ENCODE measurements at places on chromosomes 11 and 22.

DNA sequence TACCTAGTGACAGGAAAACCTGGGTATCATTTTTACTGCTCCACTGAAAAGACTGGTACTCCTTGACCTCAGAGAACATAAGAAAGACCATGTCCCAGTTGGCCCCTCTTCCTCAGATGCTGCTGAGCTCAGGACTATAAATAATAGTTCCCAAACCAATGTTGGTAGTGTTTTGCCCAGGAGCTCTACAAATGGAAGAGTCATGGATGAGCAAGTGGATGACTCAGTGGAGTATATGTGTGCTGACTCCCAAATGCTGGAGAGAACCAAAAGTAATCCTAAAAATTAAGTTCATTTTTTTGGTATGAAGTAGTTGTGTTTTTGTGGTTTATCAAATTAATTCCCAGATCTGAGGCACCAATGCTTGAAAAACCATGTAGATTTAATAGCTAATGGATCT lies 482.0 kb downstream of the KCNA4 start:
- no peak for DNase-seq

DNA sequence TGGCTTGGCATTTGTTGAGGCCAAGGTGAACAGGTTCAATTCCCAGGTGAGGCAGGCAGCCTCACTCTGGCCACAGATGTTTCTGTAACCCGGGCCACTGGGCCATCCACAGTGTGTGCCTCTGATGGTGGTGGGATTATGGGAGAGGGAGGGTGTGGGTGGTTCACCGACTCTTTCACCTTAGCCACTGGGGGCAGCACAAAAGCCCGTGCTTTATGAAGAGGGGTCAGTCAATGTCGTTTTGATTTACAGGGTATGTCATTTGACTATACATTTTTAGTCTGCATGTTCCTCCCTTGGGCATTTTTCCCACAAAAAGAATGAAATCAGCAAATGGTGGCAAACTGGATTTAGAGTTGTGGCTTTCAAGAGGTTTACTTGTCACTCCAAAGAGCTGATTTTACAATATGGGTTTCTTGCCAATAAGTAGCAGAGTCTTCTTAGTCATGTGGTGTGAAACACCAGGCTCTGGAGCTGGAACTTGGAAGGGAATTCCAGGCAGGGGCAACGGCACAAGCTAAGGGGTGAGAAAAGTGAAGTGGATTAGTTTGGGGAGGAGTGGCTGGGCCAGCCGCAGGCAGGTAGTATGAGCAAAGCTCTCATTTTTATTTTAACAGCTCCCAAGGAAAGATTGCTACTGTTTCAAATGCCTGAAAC lies 217.8 kb upstream of the ZBED5 start:
- no peak for DNase-seq

DNA sequence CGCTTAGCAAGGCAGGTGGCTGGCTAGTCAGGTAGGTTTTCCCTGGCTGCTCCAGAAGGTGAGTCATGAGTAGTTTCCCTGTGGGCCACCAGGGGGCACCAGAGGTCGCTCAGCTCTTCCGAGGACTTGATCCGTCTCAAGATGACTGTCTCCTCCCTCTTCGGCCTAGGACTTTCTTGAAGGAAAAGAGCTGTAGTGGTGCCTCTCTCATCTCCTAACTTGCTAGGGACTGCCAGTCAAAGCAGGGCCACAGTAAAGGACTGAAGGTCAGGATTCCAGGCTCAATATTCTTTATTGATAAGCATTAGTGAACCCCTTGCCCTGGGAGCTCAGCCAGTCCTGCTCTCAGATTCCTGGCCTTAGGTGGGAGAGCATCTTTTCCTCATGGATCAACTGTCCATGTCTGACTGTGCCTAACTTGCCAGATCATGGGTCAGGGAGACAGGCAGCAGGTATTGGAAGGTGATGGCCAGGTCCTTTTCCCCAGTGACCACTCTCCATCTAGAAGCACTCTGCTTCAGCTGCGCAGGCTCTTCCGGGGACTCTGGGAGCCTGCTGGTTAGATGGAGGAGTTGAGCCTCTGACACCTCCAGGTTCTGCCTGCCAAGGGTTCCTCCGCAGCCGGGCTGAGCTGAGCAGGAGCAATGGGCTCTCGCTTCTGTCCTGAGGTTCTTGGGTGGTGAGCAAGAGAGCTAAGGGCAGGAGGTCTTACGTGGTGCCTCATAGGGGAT lies 1.9 kb downstream of the POLD4 start:
- DNase-seq, result peak; percentile 12

DNA sequence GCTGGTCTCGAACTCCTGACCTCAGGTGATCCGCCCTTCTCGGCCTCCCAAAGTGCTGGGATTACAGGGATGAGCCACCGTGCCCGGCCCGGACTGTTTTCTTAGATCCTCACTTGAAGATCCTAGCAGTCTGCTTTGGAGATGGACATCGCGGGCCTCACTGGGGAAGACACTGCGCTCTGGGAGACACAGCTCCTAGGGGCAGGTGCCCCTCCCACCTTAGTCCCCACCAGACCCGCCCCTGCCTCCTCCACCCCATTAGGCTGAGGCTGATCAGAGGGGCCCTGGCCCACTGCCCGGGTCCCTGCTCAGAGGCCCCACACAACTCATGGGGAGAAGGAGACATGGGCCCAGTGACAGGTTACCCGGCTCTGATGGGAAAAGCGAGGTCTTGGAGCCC lies 11.3 kb upstream of the LTO1 start:
- DNase-seq, result no peak

- no peak for DNase-seq
These were observed 37.0 kb downstream of the TRIOBP start for GRCh38 chr22:37733625-37734401.

GRCh38 chr11:8262552-8263108 lies 1.0 kb downstream of the LMO1 start:
- DNase-seq, result peak; percentile 27

DNA sequence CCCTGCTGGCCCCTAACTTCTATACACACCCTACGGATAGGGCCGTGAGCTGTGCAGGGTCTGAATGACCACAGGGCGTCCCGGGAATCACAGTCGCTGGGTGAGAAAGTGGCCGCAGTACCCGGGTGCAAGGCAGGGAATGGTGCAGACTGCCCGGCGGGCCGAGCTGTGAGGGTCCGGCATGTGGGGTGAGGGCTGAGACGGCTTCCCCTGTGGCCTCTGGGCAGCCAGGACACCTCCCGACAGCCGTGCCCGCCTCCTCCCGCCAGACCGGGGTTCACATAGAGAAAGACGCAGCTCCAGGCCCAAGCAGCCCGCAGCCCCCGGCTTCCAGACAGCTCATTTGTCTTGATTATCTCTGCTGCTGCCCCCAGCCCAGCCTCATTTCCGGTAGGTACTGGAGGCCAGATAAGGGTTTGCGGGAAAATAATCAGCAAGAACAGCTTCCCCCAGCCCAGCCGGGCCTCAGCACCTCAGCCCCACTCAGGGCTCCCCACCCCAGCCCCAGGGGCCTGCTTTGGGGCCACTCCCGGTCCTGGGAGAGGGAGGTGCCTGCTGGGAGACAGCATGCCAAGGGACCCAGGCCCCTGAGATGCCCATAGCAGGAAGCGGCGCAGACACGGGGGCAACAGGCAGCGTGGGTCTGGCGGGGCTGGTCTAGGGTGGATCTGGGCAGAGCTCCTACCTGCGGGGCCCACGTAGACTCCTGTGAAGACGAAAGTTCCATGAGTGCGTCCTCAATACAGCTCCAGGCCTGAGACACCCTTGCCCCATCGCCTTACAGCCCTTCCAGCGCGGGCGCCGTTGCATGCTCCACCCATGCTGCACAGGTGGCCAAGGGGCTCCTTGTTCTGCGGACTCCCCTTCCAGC lies 123.1 kb downstream of the BRD1 start:
- no peak for DNase-seq

DNA sequence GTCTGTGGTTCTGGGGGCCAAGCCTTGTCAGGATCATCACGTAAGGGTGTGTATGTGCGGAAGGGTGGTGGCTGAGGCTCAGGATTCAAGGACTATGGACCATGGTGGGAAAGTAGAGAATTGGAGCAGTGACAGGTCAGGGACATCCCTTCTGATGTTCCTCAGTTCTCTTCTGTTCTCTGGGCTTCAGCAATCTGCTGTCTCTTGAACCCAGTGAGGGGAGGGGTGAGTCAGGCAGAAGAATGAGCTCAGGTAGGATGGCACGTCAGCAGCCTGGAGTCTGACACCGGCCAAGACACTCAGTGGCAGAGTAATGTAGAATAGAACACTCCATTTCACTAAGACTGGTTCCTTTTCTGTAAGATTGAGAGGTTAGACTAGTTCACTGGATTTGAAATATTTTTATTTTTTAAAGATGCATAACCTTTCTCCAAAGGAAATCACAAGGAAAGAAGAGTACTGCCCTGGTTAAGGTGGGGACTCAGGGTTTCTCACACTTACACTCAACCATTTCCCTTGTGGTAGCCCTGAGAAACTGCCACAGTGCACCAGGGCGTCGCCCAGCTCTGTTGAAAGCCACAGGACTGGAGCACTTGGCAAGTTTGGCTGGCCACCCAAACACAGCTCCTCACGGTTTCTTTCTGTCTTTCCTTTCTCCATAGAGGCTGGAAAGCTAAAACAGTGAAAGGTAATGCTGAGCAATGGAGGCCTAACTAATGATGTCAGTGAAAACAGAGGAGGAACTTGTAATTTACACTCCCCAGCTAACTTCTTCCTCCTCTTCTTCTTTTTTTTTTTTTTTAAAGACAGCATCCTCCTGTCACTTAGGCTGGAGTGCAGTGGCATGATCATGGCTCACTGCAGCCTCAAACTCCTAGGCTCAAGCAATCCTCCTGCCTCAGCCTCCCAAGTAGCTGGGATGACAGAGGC lies 23.1 kb upstream of the MICAL2 start:
- no peak for DNase-seq

- DNase-seq, result no peak
These were observed 81.5 kb upstream of the MYOD1 start for GRCh38 chr11:17637901-17638300.

DNA sequence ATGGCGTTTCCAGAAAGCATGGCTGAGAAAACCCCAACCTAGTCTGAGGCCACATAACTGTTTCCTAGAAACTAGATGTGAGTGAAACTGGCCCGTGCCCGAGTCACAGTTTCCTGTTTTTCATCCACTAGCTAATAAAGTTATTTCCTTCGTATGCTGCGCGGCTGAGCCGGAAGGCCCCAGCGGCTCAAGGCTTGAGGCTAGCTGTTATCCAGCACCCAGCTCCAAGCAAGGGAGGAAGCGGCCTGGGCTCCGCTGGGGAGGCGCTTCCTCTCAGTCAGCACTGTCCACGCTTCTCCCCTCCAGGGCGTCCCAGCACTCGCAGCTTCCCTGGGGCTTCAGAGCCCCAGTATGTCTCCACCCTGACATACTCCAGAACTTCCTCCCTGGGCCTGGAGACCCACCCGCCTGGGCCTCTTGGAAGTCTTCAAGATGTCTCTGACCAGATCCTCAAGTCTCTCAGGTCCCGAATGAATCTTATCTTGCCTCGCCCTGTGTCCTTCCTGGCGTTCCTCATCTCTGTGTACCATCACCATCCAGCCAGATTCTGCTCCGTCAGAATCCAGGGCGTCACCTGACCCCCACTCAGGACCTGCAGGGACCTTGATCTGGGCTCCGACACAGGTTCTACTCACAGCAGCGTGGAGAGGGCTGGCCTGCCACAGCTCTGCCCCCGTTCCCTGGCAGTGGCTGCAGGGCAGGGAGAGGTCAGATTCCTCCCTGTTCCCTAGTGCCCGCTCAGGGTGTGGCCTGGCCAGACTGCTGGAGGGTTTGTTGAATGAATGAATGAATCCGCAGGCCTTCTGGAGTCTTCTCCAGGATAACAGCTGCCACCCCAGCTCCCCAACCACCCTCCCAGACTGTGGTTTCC lies 81.9 kb downstream of the LRRC32 start:
- DNase-seq, result no peak

DNA sequence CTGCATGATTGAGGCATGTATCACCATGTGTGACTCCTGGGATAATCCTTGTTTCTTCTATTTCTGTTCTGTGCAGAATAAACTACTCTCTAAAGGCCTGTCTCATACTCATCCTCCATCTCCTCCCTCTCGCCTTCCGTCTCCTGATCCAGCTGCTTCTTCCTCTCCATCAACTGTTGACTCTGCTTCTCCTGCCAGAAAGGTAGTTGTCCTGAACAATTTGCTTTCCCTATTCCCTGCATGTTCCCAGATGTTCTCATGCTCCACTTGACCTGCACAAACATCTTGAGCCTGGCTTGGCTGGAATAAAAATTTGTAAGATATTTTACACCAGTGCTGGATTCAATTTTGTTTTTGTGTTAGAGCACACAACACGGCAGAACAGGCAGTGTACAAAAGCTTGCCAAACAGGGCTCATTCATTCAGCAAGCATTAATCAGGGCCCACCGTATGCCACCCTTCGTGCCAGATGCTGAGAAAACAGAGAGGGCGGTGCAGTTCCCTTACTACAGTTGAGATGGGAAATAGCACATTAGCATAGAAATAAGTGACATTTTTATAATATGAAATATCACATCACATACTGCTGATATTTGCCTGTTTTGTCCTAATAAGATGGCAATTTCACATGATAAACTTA lies 133.3 kb upstream of the PARVA start:
- DNase-seq, result no peak

DNA sequence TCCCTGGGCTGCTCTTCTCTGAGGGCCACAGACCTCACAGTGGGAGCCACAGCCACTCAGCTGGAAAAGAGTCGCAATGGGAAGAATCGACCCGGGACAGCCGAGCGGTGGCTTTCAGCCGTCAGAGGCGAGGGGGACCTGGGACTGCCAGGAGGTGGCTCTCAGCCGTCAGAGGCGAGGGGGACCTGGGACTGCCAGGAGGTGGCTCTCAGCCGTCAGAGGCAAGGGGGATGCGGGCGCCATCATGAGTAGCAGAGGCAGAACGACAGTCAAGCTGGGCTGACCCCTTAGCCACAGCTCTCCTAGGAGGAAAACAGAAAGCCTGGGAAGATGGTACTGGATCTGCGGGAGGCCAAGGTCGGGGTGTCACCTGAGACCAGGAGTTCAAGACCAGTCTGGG lies 14.9 kb upstream of the MUC2 start:
- no peak for DNase-seq

- DNase-seq, result no peak
These were observed 483.5 kb downstream of the BRD1 start for GRCh38 chr22:49344161-49344560.

DNA sequence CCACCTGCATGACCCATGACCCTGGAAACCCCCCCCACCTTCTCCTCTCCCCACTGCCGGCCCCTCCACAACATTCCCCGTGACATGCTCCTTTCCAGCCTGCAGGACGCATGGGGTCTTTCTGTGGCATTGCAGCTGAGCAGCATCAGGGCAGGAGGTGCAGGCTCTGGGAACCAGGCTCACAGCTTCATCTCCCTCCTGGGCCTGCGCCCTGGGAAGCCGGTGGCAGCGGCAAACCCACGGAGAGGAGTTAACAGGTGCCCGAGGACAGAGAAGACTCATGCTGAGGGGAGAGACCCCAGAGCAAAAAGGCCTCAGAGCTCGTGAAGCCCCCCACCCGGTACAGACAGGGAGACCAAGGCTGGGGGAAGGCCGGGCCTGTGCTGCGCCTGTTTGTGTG lies 32.2 kb downstream of the CDKN1C start:
- no peak for DNase-seq

DNA sequence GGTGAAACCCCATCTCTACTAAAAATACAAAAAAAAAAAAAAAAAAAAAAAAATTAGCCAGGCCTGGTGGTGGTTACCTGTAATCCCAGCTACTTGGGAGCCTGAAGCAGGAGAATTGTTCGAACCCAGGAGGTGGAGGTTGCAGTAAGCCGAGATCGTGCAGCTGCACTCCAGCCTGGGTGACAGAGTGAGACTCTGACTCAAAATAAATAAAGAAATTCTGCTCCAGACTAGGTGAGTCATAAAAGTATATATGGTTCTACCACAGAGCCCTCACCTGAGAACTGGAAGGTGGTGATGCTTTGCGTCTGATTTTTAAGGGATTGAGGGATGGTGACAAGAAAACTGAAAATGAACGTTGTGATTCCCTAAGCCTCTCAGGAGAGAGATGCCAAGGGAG lies 58.4 kb downstream of the NTM start:
- DNase-seq, result no peak

GRCh38 chr11:26964339-26964738 lies 29.6 kb upstream of the FIBIN start:
- no peak for DNase-seq
